ENCODE measurements at places on chromosomes 12 and 14.

DNA sequence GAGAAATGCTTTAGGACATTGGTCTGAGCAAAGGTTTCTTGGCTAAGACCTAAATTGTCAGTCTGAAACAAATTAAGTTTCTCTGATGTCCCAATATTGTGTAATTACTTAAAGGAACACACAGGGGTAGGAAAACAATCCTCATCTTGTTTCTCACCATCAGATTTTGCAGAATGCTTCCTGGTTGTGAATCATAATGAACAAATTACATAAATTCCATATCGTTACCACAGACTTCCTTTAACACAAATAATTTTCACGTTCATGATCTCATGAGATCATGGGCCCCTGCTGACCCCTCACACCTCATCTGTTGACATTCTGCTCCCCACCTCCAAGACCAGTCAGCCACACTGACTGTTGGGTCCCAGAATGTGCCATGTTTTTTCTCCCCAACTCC lies 194.1 kb downstream of the MON2 start:
- DNase-seq: peak; percentile 68

DNA sequence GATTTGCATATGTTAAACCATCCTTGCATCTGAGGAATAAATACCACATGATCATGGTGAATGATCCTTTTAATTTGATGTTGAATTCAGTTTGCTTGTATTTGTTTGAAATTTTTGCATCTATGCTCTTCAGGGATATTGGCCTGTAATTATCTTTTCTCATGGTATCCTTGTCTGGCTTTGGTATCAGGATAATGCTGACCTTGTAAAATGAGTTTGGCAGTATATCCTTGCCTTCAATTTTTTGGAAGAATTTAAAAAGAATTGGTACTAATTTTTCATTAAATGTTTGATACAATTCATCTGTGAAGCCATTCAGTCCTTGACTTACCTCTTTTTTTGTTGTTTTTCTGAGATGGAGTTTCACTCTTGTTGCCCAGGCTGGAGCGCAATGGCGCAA lies 85.2 kb downstream of the E2F7 start:
- DNase-seq: no peak

DNA sequence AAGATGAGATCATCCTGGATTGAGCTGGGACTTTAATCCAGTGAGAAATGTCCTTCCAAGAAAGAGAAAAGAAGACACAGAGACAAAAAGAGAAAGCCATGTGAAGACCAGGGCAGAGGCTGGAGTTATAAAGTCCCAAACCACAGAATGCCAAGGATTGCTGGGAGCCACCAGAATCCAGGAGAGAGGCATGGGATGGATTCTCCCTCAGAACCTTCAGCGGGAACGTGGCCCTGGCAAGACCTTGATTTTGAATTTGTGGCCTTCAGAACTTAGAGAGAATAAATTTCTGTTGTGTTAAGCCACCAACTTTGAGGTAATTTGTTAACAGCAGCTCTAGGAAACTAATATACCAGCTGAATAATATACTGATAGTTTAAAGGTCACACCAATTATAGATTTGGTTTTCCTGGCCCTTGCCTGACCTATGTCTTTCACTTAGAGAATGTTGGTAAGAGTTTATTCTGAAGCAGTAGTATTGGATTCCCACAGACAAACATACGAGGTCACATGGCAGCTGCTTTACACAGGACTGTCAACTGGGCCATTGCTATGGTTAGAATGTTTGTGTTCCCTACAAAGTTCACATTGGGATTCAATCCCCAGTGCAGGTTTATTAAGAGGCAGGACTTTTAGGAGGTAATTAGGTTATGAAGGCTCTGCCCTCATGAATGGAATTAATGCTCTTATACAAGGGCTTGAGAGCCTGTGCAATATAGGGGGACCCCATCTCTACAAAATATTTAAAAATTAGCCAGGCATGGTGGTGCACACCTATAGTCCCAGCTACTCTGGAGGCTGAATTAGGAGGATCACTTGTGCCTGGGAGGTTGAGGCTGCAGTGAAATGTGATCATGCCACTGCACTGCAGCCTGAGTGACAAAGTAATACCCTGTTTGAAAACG lies 156.5 kb upstream of the EEA1 start:
- DNase-seq: no peak

DNA sequence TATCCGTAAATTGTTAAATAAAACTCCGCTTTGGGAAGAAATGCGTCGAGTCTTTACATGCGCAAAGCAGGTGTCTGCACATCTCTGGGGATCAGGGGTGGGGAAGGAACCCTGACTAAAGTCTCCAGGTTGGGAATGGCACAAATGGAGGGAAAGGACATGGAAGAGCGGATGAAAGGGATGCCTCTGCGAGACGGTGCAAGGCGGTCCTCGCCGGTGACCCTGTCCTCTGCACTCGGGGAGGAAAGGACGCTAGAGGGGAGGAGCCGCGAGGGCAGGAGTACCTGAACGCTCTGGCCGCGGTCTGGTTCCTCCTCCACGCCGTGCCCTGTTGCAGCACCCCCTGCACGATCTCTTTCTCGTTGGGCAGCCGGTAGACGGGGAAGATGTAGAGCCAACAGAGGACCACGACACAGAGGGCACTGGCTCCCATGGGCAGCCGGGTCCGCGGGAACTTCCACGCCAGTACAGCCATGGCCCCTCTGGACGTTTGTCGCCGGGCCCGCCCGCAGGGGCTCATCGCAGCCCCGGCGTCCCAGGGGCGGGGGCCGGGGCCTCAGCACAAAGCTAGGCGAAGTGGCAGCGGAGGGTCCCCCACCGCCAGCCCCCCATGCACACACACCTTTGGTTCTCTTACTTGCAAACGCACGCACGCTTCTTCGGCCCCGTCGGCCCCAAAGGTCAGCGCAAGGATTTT lies 646 bp downstream of the ST8SIA1 start:
- no peak for DNase-seq

GRCh38 chr12:46472893-46473633 lies 100.5 kb upstream of the SLC38A2 start:
- no peak for DNase-seq

DNA sequence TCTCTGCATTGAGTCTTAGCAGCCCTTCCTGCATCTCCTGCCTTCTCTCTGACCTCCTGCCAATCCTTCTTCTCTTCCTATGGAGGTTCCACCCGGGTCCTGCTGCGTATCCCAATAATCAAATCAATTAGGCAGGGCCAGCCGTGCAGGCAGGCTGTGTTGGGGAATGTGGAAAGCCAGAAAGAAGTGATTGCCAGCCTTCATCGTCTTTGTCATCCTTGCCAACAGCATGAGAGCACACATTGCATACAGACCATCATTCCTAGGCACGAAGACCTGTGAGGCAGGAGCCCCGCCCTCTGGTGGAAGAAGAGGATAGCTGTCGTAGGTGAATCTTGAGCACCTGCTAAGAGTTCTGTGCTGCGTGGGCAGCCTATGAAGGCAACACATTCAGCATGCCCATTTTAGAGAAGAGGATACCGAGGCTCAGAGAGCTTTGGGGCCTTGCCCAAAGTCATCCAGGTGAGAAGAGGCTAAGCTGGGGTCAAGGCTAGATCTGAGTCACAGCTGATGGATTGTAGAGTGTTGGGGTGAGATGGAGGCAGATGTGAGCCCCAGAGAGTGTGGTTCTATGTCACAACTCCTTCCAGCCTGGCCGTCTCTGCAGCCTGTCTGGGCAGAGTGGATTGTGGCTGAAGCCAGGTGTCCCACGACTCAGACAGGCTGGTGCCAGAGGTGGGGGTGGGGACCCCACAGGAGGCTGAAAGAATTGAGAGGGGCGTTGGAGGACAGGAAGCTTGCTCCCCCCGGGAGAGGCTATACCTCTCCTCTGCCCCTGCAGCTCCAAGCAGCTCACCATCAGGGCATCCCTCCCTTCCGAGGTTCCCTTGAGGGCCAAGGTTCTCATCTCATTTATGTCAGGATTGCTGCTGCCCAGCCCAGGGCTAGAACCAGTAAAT lies 12.7 kb downstream of the C14orf132 start:
- DNase-seq: no peak

DNA sequence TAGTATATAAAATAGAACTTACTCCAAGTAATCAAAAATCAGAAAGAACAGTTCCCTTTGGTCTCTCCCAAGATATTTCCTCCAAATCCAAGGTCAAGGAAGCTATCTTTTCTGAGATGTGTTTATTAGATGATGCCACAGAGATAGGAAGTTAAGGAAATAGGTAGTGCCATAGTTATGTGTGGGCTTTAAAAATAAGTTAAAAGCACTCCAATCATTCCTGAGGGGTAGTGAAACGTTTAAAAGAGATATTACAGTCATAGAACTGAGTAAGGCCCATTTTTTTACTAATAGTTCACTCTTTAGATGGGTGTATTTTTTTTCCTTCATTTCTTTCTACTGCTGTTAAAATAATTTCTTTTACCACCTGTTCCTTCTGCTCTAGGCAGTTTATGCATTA lies 1630.9 kb upstream of the SEL1L start:
- no peak for DNase-seq

- no peak for DNase-seq
These were observed 10.0 kb upstream of the LRTM2 start for GRCh38 chr12:1810201-1810930.

GRCh38 chr12:121903202-121903601 lies 14.6 kb downstream of the PSMD9 start:
- no peak for DNase-seq

DNA sequence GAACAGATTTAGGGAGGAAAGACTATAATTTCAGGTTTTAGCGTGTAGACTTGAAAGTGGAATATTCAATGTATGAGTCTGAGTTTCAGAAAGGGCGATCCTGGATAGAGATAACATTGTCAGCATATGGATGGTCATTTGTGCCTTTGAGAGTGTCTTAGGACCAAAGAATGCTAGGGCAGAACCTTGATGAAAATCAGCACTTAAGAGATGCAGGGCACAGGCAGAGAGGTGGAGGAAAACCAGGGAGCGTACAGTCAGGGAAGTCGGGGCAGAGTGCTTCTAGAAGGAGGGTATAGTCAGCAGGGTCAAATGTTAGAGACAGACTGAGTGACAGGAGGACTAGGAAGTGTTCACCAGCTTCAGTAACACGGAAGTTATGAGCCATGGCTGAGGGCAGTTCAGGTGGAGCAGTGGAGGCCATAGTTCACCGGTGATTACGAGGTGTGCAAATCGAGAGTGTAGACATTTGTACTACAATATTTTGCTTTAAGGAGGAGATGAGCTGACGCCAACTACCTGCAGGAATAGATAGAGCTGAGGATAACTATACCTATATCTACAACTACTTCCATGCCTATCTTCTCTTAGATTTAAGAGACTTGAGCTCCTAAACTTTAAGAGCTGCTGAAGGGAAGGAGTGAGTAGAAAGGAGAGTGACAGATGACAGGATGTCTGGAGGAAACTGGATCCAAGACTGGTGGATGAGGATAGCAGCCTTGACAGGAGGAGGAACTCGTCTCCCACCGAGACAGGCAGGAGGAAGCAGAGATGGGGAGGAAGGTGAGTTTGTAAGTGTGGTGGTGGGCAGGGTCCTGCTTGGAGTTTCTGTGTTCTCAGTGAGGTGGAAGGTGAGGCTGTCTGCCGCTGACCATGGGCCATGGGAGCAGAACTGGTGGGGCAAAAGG lies 6.5 kb downstream of the CBLN3 start:
- no peak for DNase-seq

GRCh38 chr14:65206448-65207096 lies 104.3 kb upstream of the MAX start:
- DNase-seq: peak; percentile 53

GRCh38 chr14:95679998-95680735 lies 6.1 kb upstream of the TCL1B start:
- DNase-seq: no peak

GRCh38 chr14:90539496-90539775 lies 142.6 kb downstream of the CALM1 start:
- DNase-seq: no peak

GRCh38 chr14:90553921-90554336 lies 157.1 kb downstream of the CALM1 start:
- DNase-seq: no peak

- no peak for DNase-seq
These were observed 14.7 kb downstream of the STON2 start for GRCh38 chr14:81385419-81385818.

- DNase-seq: no peak
These were observed 17.1 kb downstream of the SLC35F4 start for GRCh38 chr14:57848786-57849185.

GRCh38 chr12:41497409-41497808 lies 309.3 kb downstream of the PDZRN4 start:
- no peak for DNase-seq

- DNase-seq: no peak
These were observed 24.3 kb downstream of the GEMIN2 start for GRCh38 chr14:39138440-39138839.

DNA sequence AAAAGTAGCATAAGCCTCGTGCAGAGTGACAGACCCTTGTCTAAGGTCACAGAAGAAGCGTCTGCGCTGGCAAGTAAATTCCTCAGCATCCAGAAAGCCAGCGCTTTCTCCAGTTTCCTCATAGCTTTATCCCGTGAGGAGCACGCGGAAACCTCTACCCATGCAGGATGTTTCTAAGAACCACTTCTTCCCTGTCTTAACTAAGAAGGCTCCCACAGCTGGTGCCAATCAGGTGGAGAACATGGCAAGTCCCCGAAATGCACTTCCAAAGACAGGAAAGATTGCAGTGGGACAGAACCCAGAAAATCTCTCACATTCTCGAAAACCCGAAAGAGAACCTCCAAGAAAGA lies 968 bp upstream of the ARID4A start:
- DNase-seq: no peak

DNA sequence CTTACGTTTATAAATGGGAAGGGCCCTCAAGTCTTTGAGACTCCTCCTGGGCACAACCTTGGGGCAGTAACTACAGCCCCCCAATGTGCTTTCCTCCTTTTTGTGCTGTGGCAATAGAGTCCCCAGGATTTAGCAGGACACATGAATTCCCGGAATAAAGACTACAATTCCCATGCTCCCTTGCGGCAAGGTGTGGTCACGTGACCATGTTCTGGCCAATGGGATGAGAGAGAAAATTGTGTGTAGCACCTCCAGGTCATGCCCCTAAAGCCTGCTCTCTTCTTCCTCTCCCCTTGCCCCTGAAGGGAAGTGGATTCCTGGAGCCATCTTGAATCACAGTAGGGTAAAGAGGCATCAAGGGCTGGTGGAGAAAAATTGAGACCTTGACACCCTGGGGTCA lies 295.1 kb upstream of the SFSWAP start:
- no peak for DNase-seq

DNA sequence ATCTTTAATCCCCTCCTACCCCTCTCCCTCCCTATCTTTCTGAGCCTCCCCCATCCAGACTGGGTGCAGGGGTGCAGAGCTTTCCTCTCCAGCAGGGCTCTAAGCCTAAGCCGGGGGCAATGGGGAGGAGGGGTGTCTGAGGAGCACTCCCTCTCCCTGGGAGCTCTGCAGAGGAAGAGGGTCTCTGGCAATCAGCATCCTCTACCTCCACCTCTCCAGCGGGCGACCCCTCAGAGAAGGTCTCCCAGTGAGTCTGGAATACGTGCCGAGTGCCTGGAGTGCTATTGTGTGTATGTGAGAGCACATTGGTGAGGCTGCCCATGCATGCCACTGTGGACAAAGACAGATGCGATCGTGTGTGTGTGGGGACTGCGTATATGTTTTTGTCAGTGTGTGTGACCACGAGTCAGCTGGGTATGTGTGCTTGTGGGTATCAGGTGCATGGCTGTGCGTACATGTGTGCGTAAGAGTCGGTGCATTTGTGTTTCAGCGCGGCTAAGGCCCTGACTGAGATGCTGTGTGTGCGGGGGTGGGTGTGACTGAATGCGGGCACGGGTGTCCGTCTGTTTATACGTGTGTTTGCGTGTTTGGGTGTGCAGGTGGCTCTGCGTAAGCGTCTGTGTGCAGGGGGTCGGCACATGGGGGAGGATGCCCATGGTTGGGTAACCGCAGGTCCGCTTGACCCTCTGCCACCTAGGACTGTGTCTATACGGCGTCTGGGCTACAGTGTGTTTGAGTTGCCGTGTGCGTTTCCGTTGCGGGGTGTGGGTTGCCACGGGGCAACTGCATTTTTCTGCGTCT lies 905 bp upstream of the DLK1 start:
- no peak for DNase-seq

GRCh38 chr12:15428632-15429031 lies 106.3 kb downstream of the PTPRO start:
- no peak for DNase-seq
